Keratinocyte (primary cell): ENCODE measurements at places on chromosomes 1 and 21.

DNA sequence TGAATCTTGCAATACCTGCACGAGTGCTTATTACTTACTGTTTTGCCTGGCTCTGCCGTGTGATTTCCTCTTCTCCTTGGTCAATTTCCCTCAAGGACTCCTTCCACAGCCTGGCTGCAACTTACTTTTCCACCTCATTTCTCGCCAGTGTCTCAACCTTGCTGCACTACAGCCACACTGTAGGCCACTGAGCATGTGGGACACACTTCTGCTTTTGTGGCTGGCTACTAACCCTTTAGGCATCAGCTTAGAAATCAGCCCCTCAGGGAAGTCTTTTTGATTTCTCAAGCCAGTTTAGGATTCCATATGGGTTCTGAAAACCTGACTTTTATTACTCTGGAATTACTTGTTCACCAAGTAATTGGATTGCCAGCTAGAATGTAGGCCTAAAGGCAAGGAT lies 5.2 kb upstream of the DMRTB1 start:
- DNase-seq, result no peak

DNA sequence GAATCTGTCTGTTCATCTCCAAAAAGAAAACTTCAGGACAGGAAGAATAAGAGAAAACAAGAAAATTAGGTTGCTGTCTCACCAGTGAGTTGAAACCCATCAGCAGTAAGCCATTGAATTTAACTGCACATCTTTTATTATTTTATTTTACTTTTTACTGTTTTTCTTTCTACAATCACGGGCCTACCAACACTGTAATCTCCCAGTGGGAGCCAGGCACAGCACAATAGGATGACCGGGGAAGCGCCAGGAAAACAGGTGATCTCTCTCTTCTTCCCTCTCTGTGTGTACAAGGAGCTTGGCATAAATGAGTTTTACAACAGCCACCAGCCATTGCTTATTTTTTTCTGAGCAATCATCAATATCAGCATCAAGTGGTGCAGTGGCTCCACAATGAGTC lies 113.1 kb upstream of the ESRRG start:
- no peak for DNase-seq

GRCh38 chr1:37123276-37124115 lies 89.2 kb upstream of the GRIK3 start:
- DNase-seq, result no peak

GRCh38 chr1:47178020-47178419 lies 11.8 kb downstream of the PDZK1IP1 start:
- no peak for DNase-seq

- DNase-seq, result peak; percentile 68
These were observed 2.5 kb upstream of the PLEKHM2 start for GRCh38 chr1:15681349-15682292.

DNA sequence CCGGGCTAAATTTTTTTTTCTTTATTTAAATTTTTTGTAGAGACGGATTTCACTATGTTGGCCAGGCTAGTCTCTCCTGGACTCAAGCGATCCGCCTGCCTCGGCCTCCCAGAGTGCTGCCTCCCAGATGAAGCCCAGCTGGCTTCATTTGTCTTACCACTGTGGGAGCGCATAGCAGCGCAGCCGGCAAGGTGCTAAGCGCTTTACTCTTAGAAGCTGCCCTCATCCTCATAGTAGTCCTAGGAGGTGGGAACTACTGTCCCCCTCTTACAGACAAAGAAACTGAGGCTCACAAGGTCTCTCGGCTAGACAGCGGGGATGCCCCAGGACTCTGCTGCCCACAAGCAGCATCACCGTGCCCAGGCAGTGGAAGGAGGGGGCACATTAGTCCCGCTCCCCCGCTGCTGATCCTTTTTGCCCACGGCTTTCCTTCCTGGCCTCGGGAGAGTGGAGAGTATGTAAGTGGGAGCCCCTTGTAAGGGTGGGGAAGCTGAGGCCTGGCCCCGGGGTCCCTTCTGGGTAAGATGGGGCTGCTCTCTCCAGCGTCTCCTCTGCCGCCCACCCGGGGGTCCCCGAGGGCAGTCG lies 726 bp downstream of the TMEM54 start:
- DNase-seq, result no peak

- peak; percentile 11 for DNase-seq
These were observed 132.2 kb downstream of the GLUL start for GRCh38 chr1:182259229-182259872.

DNA sequence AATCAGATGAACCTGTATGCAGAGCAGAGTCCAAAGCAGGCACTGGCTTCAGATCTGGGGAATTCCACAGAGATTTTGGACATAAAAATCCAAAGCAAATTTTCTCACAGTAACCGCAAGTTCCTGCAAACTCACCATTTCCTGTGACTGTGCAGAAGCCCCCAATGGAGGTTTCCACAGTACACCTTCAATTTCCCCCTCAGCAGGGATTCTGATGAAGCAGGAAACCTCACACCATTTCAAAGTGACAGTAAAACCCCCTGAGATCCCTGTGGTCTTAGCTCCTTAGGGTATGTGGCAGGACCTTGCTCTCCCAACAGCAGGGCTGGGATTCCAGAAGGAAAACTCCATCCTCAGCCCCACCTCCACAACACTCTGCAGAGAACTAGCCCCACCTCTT lies 6.0 kb upstream of the TGFBR3 start:
- DNase-seq, result no peak

DNA sequence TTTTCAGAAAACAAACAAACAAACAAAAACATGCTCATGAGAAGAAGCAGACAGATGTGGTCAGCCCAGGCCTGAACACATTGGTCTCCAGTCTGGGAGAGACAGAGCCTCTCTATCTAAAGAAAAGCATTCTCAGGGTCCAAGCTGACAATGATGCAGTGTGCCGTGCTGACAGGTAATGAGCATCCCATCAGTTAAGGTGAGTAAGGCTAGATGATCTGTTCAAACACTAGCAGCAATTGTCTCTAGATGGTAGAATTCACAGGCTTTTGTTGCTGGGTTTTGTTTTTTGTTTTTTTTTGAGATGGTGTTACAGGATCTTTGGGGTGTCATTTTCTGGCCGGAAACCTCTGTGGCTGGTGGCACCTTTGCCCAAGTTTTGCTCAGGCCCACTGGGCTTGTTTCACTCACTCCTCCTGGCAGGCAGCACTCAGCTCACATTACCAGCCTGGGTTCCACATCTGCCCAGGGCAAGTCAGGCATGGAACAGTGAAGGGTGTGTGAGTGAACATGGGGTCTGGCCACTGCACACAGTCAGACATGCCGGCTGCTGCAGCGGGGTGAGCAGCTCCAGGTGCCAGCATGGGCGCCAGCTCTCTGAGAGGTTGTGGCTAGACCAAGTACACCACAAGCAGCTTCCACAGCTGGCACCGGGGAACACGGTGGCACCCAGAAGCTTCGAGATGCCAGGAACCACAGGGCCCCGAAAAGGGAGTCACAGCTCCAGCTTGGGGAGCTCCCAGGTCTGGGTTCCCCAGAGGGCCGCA lies 2.5 kb upstream of the C1QA start:
- DNase-seq, result no peak
